ENCODE measurements at places on chromosomes 3 and 15.

DNA sequence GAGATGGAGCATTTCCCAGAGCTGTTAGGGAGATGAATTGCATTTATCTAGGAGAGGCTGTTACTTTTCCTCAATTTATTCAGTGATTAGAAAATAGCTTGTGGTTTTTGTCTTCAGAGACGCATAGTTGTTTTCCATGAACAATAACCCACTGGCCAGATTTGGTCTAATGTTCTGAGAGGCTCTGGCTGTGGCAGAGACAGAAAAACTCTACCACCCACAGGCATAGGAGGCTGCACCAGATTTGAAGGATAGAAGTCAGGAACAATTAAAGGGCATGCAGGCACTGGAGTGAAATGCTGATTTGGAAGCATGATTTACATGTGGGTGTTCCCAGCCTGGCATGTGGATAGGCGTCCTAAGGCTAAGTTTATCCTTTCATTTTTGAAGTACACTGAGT is 143.5 kb downstream of the NFKBIZ start:
- no peak for DNase-seq

DNA sequence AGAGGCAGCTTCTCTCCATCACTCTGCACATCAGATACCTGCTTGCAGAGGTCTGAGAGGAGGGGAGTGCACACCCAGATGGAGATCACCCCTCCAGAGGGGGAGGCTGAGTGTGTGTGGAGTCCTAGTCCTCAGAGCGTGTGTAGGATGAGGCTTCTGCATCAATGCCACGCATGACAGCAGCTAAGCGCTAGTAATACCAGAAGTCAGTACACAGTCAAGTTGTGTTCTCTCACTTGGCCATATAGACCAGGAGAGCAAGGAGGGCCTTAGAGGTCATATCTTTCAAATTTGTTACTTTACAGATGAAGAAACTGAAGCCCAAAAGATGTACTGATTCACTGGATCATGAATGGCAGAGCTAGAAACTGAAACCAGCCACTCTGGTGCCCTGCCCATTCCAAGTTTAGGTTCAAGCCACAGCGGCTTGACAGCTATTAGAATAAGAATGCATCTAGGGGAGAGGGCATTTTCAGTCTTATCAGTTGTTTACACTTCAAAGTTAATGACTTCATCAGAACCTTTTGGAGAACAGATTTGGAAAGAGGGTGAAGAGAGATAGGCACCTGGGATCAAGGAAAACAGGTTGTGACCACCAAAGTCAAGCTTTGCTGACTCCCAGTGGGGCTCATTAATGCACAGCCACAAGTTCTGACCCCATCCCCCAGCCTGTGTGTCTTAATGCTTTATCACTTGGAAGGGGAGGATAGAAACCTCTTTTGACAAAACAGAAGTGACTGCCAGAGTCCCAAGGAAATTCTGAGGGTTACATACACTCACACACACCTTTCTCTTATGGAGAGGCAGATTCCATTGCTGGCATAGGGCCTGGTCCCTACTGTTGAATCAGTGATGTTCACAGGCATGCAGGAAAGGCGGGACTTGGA is 310.3 kb downstream of the CHST2 start:
- no peak for DNase-seq

DNA sequence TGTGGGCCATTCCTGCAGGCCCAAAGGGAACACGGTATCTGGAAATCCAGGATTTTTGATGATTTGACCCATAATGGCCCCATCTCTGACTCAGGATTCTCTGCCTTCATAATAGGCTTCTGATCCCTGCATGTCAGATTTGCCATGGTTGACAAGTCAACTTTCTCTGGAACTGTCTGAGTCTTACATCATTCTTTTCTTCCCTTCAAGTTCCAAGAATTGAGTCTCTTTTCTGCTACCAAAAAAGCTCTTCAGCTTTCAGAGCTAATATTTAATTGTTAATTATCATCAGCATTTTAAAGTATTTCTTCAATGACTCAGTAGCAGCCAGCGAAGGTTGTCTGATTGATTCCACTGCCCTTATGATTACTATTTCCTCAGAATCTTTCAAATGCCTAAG is 244.4 kb upstream of the COL8A1 start:
- DNase-seq = no peak

DNA sequence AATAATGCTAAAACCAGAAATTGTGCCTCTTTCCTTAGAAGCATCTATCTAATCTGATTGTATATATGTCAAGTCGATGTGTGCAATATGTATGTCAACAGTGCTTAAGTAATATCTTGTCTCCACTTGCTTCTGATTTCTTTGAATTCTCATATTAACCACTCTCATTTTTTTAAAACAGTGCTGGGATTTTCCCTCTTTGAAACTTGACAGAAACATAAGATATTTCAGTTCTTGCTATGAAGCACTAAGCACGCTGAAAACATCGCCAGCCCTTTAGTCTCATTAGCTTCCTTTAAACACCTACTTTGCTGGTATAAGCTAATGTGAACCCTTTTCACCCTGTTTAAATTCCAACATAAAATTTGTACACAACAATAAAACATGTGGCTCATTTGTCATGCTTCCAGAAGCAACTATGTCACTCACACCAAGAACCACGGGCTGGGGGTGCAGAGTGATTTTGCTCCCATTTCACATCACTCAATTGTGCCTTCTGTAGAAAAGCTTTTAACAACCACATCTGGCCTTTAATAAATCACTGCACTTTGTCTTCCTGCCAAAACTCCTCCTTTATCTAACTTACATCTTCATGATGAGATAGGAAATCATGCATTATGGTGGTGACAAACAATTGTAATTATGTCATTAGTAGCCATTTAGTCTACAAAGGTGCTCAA is 185.2 kb downstream of the FOXP1 start:
- no peak for DNase-seq

DNA sequence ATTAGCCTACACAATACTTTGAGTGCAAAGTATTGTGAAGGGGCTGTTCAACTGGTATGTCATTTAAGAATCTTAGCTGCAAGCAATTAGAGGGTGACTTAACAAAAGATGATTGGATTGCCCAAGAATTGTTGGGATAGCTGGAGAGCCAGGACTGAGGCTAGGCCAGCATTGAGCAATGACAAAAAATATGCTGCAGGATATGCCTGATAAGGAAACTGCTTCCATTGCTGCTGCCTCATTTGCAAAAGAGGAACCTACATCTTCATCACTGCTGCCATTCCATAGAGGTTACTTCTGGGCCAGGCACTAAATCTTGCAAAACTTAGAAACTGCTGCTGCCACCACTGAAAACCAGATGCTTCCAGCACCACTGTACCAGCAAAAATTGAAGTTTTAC is 108.0 kb upstream of the TBC1D5 start:
- no peak for DNase-seq

- no peak for DNase-seq
Measured at GRCh38 chr3:57644740-57645139, 47.6 kb upstream of the ARF4 start.

DNA sequence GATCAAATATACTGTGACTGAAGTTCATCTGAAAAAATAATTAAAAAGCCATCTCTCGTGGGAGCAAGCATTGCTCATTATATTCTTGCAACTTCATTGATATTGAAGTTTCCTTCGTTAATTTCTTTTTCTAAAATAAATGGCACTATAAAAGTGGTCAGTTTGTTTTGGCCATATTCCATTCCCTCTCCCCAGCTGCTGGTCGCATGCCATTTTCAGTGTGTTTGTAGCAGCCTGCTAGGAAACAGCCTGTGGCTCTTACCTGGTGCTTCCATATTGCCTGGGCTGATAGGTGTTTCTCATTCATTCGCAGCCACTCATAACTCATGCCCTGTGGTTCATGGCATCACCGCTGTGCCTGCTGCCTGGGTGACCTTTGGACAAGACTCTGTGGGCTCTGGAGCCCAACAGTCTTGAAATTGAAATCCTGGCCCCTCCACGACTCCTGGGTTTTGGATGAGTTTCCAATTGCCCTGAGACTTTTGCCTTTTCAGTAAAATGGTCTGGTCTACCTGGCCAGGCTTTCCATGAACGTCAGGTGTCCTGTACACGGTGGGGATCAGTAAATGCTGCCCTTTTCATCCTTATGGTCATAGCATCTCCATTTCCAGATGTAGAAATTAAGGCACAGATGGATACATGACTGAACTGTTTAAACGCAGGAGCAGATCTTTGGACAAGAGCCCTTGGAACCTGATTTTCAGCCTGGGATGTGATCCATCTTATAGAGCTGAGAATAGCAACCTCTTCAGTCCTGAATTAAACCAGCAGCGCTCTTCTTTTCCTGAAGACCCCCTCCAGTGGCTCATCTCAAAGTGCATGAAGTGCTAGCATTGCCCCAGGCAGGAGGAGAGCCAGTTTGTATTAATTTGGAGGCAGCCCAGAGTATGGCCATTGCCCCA is 69.4 kb downstream of the SLCO3A1 start:
- no peak for DNase-seq

GRCh38 chr3:114660124-114660523 is 366.3 kb downstream of the TIGIT start:
- DNase-seq = no peak

DNA sequence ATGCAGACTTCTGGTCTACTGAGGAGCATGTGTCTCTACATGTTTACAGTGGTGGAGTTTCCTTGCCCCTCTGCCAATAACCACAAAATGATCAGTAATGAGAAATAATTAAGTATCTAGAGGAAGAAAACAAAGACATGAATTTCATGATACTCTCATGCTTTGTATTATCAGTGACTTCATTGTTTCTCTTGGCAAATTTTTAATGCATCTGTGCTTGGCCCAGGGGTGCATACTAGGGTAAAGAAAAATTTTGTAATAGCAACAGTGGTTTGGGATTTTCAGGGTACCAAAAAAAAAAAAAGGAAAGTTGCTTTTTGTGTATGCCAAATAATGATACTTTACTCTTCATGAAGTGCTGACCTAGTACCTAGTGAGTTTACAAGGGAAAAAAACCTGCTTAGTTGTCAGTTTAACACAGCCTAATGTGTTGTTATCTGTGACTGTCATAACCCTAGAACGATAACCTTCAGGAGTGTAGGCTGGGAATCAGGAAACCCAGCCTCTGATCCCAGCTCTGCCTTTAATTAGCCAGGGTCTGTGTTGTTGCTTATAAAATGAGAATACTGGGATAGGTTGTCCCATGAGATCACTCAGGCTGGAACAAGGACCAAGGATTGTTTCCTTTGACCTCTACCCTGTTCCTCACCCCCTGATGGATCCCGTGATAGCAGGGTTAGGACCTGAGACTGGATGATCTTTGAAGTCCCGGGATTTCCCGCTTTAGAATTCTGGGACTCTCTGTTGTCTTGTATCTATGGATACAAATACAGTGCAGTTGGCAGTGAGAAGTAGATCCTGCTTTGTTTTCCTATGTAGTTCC is 117.5 kb downstream of the CMSS1 start:
- DNase-seq = no peak

- no peak for DNase-seq
Measured at GRCh38 chr15:90623854-90624253, 93.3 kb upstream of the BLM start.

GRCh38 chr3:98829246-98829832 is 66.2 kb downstream of the ST3GAL6 start:
- DNase-seq = no peak

DNA sequence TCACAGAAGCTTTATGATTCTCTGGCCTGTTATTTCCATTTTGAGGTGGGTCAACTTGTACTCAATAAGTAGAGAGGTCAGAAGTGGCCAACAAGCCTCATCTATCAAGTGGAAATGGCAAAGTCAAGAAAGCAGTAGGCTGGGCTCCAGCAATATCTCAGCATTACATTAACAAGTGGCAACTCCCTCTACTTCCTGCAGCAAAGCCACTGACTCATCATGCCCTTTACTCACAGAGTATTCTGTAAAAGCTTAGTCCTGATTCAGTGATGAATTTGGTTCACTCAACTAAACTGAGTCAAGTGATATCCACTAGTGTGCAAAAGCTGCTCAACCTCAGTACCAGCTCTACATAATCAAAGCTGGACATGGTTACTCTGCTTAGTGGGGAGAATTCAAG is 954.6 kb downstream of the EPHA3 start:
- no peak for DNase-seq

DNA sequence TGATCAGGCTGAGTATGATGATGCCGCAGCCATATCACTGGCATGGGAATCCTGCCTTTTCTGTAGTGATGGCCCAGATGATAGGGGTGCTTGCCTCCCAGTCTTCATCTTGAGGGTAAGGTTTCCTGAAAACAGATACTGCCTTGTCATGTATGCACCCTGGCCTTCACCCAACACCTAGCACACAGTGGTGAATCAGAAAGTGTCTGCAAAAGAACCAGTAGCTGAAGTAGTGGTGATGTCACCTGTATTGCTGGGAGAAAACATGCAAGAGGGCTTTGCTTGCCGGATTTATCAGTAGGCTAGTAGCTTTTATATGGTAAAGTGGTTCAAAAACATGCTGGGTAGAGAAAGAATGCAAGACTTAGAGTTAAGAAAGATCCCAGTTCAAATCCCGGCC is 419.8 kb upstream of the WNT5A start:
- DNase-seq = no peak

- DNase-seq = no peak
Measured at GRCh38 chr15:60970246-60971170, 258.6 kb downstream of the RORA start.

DNA sequence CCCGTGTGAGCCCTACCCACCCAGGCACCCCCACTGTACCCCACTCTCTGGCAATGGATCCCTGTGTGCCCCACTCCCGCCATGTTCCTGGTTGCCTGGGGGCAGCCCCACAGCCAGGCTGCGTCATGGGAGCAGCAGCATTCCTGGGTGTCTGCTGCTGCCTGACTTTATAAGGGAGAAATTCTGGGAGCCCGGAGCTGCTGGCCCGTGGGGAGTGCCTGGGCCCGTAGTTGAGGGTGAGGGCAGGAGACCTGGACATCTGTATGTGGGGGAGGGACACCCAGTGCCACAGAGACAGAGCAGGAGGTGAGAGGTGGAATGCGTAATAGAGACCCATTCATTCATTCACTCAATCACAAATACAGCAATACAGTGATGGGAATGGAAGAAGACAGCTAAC is 15.1 kb downstream of the CSPG4 start:
- DNase-seq = no peak

- DNase-seq = no peak
Measured at GRCh38 chr3:42684632-42685362, 540 bp upstream of the KLHL40 start.

- DNase-seq = no peak
Measured at GRCh38 chr3:13300546-13301285, 119.4 kb downstream of the NUP210 start.

GRCh38 chr3:119571688-119572087 is 7.6 kb upstream of the ADPRH start:
- no peak for DNase-seq
